ENCODE measurements at places on chromosomes 1 and 21.

DNA sequence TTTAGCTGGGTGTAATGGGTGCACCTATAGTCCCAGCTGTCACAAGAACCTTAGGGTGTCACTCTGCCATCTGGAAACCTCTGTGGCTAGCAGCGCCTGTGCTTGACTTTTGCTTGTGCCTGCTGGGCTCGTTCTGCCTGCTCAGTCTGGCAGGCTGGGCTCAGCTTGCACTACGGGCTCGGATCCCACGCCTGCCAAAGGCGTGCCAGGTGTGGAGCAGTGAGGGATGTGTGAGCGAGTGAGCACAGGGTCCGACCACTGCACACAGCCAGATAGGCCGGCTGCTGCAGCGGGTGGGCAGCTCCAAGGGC, 2.8 kb upstream of the LSM10 start:
- no peak for DNase-seq

- no peak for DNase-seq
Observed at GRCh38 chr1:60054374-60054773, 19.2 kb downstream of the C1orf87 start.

DNA sequence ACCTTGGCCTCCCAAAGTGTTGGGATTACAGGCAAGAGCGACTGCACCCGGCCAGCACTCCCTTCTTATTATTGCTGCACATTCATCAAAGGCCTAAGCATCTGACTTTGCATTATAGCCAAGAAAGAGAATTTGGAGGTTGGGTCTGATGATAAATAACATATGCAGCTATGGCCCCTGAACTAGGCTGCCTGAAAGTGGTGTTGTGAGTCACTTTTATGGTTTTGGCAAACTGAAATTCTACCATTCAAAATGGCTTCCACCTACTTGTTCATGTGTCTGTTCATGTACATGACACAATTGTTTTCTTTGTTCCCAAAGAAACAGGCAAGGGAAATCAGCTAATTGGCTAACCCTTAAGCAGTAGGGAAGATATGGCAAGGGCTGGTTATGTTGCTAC, 25.0 kb upstream of the UAP1 start:
- peak; percentile 82 for DNase-seq

DNA sequence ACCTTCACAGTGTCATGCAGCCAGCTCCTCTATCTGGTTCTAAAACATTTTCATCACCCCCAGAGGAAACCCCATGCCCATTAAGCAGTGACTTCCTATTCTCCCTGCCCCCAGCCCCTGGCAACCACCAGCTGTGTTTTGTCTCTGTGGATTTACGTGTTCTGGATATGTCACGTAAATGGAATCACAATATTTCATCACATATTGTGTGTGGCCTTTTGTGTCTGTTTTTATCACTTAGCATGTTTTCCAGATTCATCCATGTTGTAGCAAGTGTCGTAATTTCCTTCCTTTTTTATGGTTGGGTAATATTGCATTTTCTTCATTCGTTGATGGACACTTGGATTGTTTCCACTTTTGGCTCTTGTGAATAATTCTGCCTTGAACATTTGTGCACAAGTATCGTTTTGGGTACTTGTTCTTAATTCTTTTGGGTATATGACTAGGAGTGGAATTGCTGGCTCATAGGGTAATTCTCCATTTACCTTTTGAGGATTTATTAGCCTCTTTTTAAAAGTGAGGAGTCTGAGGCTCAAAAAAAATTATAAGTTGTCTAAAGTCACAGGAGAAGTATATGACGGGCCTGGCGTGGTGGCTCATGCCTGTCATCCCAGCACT, 127.0 kb downstream of the MRPS6 start:
- no peak for DNase-seq

DNA sequence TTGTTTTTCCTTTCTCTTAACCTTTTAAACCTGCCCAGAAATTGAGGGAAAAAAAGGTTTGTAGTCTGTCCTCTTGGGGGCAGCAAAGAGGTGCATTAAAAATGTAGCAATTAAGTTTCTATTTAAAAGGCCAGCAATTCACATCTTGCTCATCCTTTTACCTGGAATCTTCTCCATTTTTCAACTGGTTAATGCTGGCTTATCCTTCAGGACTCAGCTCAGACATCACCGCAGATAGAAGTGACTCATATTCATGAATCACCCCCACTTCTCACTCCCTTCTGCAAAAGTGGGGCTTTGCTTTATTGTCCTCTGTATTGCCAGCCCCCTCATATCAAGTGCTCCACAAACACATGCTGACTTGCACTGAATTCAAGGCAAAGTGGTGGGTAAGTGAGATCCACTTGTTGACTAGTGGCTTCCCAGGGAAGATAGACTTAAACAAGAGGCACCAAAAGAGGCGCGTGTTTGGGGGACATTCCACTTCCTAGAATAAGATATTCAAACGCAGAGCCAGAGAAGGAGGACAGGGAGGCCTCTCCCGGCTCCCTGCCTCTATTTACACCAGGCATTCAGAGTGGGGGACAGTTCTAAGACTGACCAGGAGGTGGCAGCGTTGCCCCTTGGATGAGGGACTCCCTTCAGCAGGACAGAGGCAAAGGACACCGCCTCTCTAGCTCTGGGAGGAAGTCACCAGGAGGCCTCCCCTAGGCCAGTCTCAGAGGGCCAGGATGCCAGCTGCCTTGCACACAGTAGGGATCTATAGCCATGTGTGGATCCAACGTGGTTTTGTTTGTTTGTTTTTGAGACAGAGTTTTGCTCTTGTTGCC, 23.2 kb upstream of the ZNF648 start:
- DNase-seq: peak; percentile 91

DNA sequence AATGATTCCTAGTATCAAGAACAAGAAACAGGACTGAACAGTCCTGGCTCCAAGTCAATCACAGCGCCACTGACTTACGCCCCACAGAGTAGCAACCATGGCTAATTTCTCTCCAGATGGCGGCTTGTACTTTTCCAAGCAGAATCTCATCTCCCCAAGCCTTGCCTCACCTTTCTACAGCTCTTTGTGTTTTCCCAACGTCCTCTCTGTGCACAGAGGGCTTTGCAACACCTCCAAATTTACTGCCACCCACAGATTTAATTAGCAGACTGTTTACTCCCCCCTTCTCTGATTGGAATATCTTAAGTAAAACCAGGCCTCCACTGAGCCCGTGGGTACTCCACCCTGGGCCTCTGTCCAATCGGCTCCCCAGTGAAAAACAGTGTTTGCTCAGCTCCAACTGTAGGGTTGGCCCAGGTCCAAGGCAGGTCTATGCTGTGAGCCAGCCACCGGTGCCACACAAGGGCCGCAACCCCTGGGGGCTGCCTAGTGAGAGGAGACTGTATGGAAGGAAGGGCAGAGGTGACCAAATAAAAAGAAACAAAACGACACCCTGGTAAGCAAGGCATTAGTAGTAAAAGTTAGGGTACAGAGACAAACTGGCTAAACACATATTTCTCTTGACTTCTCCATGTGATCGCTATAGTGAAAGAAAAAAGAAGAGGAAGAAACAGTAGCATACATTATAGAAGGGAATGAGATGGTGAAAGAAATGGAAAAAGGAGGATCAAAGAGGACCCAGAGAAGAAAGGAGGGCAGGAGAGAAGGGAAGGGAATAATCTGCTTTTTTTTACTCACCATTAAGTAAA, 128.4 kb upstream of the SOD1 start:
- no peak for DNase-seq

DNA sequence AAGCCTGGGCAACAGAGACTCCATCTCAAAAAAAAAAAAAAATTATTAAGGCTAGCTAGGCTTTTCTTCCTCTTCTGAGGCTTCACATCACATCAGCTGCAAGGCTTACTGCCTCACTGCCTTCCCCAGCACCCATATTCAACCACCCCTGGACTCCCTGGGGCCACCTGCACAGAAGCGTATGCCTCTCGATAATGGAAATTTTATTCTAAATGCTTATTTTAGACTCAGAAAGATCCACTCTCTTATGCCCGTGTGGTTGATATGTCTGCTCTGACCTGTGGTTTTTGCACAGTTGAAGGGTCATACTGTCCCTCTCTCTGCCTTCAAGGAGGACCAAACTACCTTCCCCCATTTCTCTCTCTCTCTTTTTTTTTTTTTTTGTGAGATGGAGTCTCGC, 1.5 kb upstream of the FCRLA start:
- no peak for DNase-seq

DNA sequence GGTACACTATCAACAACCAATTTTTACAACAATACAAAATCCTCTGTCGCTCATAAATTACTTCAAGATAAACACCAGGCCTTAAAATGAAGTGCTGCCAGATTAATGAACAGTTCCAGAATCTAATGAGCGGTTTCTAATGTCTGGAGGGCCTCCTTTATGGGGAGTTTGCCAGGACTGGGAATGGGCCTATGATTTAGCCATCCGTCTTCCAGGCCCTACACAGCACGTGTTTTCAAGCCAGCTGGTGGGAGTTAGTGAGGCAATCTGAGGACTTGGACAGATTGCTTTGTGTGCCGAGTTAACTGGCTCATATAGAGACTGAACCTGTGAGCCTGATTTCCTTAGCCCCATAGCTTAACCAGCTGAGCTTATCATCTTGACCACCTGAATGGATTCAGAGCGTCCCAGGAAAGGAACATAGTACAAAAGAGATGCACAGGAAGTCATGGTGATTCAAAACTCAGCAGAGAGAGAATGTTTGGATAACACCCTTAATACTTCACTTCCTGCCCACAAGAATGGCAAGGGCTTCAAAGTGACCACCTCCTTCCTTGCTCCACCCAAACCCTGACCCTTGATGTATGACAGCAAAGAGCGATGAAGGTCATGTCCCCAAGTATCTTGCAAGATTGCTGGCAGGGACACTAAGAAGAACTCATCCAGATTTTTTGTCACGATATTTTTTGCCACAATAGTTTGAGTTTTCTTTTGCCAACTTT, 143.5 kb downstream of the SLC30A10 start:
- no peak for DNase-seq

DNA sequence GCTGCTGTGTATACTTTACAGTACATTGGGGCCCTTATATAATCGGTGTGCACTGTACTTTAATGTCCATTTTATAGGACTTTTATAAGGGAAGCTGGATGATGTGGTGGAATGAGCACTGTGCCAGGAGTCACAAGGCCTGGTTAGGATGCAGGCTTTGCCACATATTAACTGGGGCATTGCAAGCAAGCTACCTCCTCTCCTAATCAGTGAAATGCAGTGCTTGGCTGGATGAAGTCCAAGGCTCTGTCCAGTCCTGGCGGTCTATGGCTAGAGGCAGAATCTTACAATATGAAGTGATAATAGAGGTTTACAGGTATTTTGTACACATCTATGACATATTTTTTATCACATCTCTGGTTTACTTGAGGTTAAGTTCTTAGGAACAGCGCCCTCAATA, 1.7 kb upstream of the PKP1 start:
- no peak for DNase-seq

GRCh38 chr1:59045137-59045536, 251.8 kb upstream of the FGGY start:
- no peak for DNase-seq

DNA sequence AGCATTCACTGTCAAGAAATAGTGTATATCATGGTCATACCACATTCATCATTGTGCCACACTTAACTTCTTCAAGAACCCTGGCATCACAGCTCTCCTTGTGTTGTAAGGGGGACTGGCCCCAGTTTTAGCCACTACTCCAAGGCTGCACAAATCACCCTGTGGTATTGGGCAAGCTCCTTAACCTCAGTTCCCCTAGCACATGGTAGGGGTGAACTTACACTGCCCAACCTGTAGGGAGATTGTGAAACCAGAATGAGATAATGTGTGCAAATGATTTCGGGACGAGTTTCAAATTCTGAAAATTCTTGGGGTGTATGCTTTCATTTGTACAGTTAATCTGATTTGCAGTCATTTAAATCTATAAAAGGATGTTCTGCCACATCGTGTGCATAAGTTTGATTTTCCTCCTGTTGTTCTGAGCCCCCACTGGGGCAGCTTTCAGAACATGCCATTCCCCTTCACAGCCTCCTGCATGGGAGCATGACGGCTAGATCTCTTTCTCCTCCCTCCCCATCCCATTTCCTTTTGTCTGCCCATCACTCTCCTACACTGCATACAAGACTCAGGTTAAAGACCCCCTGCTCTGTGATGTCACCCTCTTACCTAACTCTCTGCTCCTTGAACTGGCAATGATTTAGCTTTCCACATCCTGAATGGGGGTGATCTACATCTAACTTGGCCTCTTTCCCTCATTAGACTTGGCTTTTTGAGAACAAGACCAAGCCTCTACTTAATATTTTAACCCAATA, 290.3 kb downstream of the CHRM3 start:
- DNase-seq: no peak

GRCh38 chr1:19799230-19800075, at the start of gene TMCO4:
Gene TMCO4, minus strand, starts transcription at chr1:19799916. Its CDS starts 19,158 bp downstream, at chr1:19780758.
- peak; percentile 95 for DNase-seq

GRCh38 chr1:231194843-231195516, 33.1 kb downstream of the TRIM67 start:
- DNase-seq: no peak

GRCh38 chr1:43381612-43382011, 8.0 kb downstream of the MED8 start:
- no peak for DNase-seq

- DNase-seq: peak; percentile 14
Observed at GRCh38 chr1:97190326-97190725, 468.7 kb downstream of the PTBP2 start.

DNA sequence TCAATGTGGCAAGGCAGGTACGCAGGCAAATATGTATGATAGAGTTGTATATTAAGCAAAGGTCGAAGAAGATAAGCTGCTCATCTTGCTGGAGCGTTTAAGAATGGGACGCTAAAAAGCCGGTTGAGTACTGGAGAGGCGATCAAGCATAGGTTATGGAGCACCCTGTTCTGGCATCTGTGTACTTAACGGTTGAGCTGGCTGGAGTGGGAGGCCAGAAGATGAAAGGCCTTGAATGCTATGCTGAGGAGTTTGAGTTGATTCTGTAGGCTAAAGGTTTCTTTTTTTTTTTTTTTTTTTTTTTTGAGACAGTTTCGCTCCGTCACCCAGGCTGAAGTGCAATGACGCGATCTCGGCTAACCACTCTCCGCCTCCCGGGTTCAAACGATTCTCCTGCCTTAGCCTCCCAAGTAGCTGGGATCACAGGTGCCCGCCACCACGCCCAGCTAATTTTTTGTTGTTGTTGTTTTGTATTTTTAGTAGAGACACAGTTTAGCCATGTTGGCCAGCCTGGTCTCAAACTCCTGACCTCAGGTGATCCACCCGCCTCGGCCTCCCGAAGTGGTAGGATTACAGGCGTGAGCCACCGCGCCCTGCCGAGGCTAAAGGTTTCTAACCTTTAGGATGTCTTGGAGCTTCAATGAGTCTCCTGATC, 850 bp upstream of the KHDC4 start:
- peak; percentile 43 for DNase-seq

- DNase-seq: no peak
Observed at GRCh38 chr1:167077868-167078210, 12.3 kb downstream of the GPA33 start.

- DNase-seq: peak; percentile 84
Observed at GRCh38 chr1:34787461-34788420, 5.1 kb upstream of the GJA4 start.

- peak; percentile 95 for DNase-seq
Observed at GRCh38 chr1:9561429-9561828, 22.2 kb downstream of the SLC25A33 start.

- no peak for DNase-seq
Observed at GRCh38 chr1:227794817-227795192, 20.7 kb upstream of the PRSS38 start.
